ENCODE measurements at places on chromosomes 3 and 15.

DNA sequence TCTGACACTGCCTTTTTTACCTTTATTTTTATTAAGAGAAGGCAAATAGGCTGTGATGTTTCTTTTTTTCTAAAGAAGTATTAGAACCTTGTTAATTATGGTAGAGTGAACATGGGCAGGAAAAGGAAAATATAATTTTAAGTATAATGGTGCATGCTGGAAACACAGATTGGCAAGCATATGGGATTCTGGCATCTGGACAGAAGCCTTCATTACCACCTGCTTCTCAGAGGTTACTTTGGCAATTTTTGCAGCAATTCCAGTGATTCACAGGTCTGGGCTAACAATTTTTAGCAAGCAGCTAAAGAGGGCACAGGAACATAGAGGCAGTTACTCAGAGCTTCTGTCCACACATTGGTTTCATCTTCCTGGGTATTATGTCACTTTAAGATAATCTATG lies 258.3 kb downstream of the DIPK2A start:
- DNase-seq: no peak

- no peak for DNase-seq
Observed at GRCh38 chr15:78216276-78217104, 17.9 kb downstream of the ACSBG1 start.

DNA sequence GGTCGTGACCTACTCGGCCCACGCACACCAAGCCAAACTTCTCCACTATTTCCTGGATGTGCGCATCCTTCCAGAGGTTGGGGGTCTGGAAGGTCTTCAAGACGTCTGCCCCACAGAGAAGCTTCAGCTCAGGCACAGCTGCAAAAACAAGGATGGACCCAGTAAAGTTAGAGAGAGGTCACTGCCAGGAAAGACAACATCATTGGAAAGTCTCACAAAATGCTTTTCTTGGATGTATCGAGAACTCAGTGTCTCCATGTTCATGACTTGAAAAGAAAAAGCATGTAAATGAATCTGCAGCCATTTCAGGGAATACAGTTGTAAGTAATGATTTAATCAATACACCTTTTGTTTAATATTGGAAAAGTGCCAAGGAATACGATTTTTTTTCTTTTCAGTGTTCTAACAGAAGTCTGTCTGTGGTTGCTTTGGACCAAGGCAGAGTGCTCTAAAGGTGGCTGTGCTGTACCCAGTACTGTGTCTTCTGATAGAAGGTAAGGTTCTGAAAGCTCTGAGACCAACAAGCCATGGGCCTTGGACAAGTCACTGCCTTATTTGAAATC lies 21.8 kb upstream of the RBP1 start:
- peak; percentile 37 for DNase-seq

- DNase-seq: no peak
Observed at GRCh38 chr15:39102431-39102830, 478.4 kb upstream of the THBS1 start.

- no peak for DNase-seq
Observed at GRCh38 chr3:23496165-23496564, 293.0 kb downstream of the UBE2E2 start.

DNA sequence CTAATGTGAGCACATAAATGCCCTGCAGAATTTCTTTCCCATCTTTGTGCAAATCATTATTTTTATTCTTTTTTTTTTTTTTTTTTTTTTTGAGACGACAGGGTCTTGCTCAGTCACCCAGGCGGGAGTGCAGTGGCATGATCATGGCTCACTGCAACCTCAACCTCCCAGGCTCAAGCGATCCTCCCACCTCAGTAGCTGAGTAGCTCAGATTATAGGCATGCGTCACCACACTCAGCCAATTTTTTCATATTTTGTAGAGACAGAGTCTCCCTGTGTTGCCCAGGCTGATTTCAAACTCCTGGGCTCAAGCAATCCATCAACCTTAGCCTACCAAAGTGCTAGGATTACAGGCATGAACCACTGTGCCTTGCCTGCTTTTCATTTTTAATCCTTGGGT lies 22.9 kb downstream of the DAG1 start:
- no peak for DNase-seq

DNA sequence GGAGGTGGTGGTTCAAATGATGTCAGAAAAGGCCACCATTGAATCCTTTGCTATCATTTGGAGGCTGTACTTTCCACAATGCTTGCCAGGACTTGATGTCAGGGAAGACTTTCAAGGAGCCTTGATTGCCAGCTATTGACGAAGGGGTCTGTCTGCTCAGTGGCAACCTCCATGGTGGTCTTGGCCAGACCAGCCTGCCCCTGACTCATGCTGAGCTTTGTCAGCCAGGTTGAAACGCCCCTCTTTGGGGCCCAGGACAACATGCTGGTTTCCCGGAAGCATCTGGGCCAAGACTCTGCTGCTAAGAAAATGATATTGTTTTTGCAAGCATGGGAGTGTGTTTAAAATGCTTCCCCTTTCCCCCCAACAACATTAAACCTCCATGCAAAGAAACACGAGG lies 26.7 kb downstream of the CGNL1 start:
- peak; percentile 57 for DNase-seq

- DNase-seq: no peak
Observed at GRCh38 chr15:81030301-81030750, 29.6 kb downstream of the TLNRD1 start.

GRCh38 chr3:82556113-82556512 lies 794.7 kb upstream of the GBE1 start:
- DNase-seq: no peak

GRCh38 chr3:11642431-11643191 lies 1.1 kb downstream of the VGLL4 start:
- peak; percentile 90 for DNase-seq

DNA sequence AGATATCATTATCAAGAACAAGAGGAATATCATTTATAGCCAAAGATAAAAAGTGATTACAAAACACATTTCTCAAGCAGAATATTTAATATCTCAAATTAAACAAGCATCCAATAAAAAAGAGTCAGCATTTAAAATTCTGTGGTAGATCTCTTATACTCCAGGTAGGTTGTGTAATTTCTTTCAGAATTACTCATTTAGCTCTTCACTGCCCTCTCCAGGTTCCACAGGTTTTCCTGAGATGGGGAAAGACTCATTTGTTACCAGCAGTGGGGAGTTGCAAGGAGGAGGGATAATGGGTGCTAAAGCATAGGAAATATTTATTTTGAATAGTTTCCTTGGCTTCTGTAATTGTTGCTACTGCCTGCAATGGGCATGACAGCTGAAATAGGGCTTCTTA lies 83.1 kb upstream of the RASGRP1 start:
- no peak for DNase-seq

DNA sequence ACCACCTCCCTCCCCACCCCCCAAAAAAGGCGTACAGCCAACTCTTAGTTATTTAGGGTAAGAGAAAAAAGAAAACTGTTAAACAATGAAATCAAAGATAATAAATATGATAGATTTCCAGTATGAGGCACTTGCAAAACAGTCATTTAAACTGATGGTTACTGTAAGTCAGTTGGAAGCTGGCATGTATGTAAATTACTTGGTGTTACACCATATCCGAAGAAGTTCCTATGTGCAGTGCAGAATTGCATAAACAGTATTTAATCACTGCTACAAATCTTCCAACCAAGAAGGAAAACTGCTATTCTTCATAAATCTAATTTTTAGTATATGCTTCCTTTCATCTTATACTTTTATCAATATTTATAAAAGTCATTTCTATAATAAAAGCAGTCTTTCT lies 62.0 kb downstream of the LEO1 start:
- no peak for DNase-seq

DNA sequence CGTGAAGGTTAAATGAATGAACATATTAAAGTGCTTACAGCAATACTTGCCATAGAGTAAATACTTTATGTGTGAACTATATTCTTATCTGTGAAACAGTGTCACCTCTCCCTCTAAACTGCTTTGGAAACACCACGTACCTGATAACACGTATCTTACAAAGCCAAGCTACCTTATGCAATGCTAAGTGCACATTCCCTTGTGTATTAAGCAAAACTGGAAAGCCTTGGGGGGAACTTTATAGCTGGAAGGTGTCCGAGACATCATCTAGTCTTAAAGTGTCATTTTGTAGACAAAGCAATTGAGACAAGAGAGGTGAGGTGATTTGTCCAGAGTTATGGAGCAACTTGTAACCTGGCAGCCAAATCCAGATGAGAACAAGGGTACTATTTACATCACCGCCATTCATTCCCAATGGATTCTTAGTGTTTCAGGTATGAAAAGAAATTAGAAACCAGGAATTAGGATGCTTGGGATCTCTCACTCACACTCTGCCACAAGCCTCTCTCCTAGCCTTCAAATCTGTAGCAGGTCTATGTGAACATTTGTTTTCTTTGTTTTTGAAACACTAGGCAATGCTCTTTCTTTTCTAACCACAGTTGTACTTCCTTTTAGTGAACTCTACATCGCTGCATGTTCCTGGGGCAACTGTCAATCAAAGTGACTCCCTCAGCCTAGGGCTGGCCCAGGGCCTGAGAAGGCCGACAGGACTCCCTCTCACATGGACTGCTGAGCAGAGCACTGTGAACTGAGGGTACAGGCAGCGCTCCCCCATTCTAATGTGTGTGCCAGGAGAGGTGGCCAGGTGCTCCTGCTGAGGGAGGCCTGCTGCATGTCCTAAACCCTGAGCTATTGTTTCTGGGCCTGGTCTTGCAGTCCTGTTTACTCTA lies 13.9 kb upstream of the MGLL start:
- no peak for DNase-seq

DNA sequence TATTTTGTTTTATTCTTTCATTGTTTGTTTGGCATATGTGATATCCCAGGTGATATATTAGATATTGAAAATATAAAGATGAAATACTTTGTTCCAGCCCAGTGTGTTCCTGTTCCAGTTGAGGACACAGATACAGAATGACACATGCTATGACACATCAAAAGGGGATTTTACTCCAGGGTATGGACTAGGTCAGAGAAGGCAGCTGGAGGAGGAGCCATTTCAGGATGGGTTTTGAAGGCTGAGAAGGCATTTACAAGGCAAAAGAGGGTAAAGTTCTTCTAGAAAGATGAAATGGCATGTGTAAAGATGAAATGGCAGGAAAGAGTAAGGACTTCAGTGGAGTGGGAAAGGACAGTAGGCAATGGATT lies 163.8 kb downstream of the ZIC1 start:
- DNase-seq: no peak

- no peak for DNase-seq
Observed at GRCh38 chr3:185789891-185790830, 34.7 kb downstream of the IGF2BP2 start.

- no peak for DNase-seq
Observed at GRCh38 chr3:11563865-11564185, 79.9 kb downstream of the VGLL4 start.

- peak; percentile 48 for DNase-seq
Observed at GRCh38 chr3:157079676-157080369, 80.1 kb downstream of the CCNL1 start.

DNA sequence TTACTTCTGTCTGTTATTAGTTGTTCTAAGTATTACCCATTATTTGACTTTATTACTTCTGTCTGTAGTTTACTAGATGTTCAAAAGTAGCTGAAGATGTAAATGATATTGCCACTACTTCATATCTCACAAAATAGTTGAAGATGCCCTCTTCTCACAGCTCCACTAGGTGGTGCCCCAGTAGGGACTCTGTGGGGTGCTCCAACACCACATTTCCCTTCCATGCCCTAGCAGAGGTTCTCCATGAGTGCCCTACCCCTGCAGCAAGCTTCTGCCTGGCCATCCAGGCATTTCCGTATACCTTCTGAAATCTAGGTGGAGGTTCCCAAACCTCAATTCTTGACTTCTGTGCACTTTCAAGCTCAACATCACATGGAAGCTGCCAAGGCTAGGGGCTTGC lies 80.8 kb downstream of the KCNH8 start:
- no peak for DNase-seq

DNA sequence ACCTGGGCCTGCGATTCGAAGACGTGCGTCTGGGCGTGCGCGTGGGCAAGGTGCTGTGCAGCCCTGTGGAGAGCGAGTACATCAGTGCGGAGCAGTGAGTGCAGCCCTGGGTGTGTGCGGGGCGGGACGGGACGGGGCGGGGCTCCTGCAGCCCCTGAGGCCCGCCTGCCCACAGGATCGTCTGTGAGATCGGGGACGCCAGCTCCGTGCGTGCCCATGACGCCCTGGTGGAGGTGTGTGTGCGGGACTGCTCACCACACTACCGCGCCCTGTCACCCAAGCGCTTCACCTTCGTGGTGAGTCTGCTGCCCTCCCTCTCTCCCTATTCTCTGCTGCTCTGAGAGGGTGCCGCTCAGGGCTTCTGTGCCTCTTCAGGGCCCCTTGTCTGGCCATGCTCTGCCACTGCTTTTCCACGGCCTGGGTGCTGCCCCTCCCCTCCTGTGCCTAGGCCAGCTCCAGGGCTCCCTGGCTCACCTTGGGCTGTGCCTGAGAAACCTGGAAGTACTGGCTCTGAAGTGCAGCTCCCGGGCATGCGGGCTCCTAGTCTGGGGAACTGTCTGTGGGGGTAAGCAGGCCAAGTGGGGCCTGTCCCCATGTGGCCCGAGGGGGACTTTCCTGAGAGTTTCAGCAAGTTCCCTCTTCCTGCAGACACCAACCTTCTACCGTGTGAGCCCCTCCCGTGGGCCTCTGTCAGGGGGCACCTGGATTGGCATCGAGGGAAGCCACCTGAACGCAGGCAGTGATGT lies 31.8 kb downstream of the PLXNA1 start:
- no peak for DNase-seq

DNA sequence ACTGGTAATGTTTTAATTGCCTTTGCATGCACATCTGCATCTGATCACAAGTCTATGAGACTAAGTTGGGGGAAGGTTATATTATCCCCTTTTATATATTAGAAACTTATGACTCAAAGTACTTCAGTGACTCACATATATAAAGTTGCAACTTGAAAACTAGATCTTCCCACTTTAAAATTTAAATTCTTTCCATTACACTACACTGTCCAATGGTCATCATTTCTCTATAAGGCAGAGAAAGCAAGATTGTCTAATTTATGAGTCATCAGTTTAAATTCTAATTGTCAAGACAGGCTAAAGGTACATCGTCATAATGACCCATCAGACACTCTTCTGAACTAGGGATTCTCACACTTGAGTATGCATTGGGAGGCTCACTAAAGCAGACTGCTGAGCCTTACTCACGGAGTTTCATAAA lies 37.9 kb downstream of the CPA3 start:
- no peak for DNase-seq

DNA sequence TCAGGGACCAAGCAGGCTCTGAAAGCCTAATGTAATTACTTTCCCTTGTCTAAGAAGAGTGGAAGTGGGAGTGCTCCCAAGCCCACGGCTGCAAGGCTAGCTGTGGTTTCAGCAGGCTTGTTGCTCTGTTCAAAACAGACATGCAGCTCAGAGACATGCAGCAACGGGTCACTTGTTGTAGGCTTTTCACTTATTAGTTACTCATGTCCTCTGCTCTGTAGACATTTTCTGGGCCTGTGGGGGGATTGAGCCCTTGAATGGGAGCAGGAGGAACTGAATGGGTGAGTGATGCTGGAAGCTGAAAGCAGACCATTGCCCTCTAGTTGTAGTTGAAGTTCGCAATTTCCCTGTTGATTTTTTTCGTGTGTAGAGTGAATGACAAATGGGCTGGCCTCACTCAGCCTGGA lies 261.9 kb upstream of the NR2E3 start:
- DNase-seq: peak; percentile 59
